Stimulated activated CD8-positive, alpha-beta memory T cell treated with anti-CD3 and anti-CD28 coated beads, Interleukin-2, amount 100 ng/mL, for 48 hours (primary cell): ENCODE measurements at places on chromosomes 5 and 9.

- no peak for DNase-seq
These were observed 17.3 kb upstream of the TGFBI start for GRCh38 chr5:136011414-136012001.

DNA sequence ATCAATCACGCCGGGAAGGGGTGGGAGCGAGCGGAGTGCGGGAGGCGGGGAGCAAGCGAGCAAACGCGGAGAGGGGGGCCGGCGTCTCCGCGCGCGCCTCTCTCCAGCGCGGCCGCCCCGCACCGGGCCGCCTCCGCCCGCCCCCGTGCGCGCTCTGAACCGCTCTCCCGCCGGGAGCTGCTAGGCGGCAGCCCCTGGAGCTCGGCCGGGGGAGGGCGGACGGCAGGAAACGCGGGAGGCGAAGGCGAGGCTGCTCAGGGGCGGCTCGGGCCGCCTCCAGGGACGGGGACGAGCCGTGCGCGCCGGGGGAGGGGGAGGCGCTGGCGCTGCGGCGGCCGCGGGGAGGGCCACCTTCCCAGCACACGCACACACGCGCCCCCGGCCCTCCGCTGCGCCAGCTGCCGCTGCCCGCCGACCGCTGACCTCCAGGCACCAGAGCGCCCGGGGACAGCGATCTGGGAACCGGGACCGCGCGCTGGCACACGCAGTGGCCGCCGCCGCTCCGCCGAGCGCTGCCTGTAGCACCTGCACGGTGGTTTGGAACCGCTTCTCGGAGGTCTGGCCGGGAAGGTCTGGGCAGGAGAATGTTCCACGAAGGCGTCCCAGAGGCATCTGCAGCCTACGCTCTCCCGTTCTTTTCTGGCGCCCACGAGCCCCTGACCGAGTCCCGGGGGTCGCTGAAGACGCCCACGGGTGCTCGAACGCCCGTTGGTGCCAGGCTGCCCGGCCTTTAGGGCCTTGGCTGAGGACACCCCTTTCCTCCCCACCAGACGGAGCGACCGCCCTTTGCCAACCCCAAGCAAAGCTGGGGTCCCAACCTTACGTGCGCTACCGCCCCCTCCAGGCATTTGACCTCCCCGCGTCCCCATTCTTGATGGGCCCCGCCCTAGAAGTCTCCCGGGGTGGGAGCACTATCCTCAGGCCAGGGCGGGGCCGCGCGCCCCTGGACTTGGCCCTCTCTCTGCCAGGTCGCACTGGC lies at the start of gene GABBR2:
Gene GABBR2 (minus strand): TSS at position 3 of the 979 bp plus-strand sequence. CDS start 198 bp downstream, outside the sequence.
- no peak for DNase-seq

DNA sequence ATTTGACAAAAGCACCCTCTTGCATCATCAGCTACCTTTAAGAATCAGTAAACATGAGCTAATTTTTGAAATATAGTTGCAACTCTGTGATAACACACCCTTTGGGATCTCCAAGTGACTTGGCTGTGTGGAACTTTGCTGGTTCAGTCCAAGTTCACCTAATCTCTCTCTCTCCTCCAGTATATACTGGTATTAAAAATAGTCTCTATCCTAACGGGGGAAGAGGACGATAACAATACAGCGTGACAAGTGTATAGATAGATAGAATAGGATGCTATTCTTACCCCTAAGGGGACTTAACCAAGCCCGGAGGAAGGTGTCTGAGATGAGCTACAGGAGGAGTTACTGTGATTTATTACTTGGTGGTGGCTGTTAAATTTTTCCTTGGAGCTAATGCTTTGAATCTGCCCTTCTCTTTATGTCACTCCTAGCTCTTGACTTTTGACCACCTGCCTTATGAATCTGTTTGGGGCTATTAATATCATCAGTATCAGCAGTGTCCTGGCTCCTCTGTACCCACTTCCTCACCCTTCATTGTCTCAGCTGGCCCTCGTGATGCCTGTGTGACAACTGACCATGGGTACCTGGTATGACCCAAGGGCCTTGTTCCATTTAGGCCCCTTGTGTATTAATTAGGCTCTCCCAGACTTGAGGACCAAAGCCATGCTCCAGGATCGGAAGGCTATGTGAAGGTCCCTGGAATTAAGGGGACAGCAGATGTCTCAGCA lies 223.9 kb downstream of the SREK1 start:
- no peak for DNase-seq

GRCh38 chr5:147956064-147956841 lies 49.9 kb upstream of the C5orf46 start:
- no peak for DNase-seq

DNA sequence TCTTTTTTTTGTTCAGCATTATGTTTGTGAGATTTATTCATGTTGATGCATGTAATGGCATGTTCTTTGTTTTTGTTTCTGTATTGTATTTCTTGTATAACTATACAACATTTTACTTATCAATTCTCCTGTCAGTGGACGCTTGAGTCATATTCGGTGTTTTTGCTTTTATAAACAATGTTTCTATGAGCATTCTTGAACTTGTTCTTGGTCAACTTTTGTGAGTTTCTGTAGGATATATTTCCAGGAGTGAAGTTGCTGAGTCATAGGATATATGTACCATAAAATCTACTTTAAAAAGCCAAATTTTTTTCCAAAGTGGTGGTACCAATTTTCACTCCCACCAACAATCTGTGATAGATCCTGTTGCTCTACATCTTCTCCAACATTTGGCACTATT lies 104.8 kb downstream of the VCAN start:
- no peak for DNase-seq

- no peak for DNase-seq
These were observed 3.7 kb upstream of the TTLL11 start for GRCh38 chr9:122096620-122097415.

- DNase-seq: no peak
These were observed 14.4 kb upstream of the PLEKHG4B start for GRCh38 chr5:77546-77945.

DNA sequence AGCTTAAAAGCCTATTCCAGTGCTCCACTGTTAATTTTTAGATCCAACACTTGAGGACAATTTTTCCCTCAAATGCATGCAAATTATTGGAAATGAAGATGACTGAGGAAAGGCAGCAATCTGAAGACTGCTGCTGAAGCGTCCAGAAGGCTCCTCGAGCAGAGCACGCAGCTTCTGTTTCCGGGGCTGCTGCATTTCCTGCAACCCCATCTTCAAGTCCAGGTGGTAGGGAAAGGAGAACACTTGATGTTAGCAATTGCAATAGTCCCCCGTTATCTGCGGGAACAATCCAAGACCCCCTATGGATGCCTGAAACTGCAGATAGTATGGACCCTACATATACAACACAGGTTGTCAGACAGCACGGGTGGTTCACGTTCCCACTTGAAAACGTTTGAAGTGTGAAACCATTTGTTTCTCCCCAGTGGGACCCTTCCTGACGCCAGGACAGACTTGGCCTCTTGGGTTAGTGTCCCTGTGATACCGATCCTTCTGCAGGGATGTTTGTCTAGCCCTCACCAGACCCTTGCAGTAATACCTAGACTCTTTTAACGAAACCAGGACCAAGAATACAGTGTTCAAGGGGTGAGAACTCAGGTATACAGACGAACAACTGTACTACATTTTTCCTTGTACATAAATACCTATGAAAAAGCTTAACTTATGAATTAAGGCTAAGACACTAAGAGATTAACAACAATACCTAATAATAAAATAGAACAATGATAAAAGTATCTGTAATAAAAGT lies 152.3 kb downstream of the HSD17B3 start:
- no peak for DNase-seq

GRCh38 chr5:134149571-134150303 lies 27.0 kb downstream of the SKP1 start:
- DNase-seq: no peak

DNA sequence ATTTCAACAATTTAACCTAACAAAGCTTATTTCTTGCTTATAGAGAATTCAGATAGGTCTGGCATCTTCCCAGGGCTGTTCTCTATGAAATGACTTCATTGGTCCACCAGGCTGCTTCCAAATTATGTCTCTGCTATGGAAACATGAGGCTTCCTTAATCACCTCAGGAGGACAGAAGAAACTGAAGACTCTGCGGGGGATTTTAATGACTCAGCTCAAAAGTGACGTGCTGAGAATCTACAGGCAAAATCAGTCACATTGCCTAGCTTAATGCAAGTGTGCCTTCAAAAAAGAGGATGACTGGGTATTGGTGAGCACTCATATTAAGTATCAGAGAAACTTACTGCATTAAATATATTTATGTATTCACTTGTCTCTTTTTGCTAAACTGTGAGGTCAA lies 315.5 kb upstream of the RGMB start:
- no peak for DNase-seq

DNA sequence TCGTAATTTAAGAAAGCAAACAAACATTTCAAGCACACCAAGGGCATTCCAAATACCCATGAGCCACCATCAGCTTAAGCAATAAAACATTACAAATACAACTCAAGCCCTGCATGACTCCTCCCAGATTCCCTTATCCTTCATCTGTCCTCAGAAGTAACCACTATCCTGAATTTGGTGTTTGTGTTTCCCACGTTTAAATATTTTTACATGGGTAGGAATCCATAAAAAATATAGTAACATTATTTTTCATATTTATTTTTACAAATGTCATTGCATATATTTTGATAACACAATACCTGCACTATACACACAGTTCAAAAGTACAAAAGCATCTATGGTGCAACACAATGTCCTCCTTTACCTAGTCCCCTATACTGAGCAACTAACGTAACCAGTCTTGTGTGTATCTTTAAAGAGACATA lies 6.4 kb downstream of the PRKAA1 start:
- DNase-seq: no peak

DNA sequence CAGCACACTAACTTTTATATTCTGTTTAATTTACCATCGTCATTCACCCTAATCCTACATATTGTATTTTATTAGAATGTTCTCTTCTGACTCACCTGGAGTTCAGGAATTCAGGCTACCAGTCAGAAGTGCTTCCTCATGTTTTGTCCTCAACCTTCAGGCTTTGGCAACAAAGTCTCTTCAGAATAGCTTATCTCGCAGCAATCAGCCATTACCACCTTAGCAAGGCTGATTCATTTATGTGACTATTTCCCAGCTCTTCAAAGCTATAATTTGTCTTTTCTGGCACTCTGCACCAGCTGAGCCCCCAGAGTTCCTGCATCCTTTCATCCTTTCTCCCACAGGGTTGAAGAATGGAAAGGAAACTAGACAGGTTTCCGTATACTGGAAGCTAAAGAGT lies 365.5 kb upstream of the CDH18 start:
- DNase-seq: no peak

DNA sequence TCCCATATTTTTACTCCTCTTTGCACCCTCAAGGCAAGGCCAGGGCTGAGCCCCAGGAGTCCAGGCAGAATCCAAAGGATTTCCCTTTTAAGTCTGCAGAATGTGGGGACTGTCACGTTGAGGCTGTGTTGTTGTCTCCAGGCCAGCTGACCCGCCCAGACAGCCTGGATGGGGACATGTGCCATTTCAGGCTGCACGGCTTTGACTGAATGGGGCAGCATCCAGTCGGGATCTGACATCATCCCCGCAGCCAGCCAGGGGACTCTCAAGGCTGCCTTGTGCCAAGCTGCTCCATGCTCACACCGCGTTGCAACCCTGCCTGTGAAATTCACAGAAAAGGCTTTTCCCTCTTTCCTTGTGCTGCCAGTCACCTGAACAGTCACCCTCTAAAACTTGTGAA lies 2.2 kb upstream of the ZNF366 start:
- no peak for DNase-seq

- DNase-seq: no peak
These were observed 68.8 kb downstream of the NTRK2 start for GRCh38 chr9:84738353-84738752.

GRCh38 chr5:60535198-60535597 lies 164.8 kb downstream of the DEPDC1B start:
- no peak for DNase-seq

GRCh38 chr9:29685531-29685930 lies 2112.2 kb upstream of the C9orf72 start:
- no peak for DNase-seq

- DNase-seq: no peak
These were observed 74.7 kb downstream of the PPARGC1B start for GRCh38 chr5:149804478-149805450.

- DNase-seq: no peak
These were observed 36.4 kb downstream of the ZCCHC9 start for GRCh38 chr5:81337803-81338202.

DNA sequence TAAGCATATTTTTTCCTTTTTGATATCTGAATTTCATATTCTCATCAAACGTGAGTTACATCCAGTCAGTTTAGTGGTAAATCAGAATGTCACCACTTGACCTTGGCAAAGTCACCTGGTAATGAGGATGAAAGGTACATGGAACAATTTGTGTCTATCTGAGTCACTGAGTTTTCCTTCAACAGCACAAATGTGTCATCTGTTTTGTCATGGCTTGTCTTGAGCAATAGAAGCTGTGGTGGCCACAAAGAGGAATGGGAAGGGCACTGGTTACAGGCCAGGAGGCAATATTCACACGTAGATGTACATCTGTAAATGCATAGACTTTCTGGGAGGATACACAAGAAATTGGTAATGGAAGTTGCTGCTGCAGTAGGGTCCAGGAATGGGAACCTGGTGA lies 8.4 kb upstream of the ZNF474 start:
- DNase-seq: no peak

DNA sequence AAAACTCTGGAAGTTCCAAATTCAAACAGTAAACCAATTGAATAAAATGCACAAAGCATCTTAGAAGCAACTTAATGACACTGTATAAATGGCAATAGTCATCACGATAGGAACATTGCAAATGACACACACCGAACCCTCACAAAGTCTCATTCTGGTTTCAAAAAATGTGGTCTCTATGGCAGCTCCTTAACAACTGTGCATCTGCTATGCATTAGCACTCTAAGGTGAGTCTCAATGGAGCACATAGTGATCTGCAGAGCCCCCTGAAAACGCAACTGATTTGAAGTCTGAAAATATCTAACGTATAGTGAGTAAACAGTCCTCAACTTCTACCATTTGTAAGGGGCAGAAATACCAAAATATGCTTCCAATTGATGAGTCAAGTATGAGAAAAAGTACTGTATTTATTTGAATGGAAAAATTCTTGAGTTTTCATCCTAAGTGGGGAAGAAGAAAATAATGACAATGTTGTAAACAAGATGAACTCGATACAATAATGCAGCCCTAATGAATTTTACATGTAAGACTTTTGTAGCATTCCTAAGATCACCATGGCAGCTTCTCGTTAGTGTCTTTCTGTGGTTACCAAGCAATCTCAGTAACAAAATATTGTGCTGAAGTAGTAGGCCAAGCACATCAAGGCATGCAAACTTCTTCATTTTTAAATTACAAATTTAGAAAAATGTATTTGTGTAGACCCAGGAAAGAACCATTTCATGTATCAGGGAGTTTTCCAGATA lies 517.5 kb upstream of the FAM174A start:
- no peak for DNase-seq

GRCh38 chr5:134975078-134975715 lies 7.5 kb downstream of the CATSPER3 start:
- DNase-seq: no peak

- DNase-seq: no peak
These were observed 18.5 kb upstream of the RGS7BP start for GRCh38 chr5:64487283-64487682.

GRCh38 chr9:14650596-14650995 lies 42.6 kb downstream of the ZDHHC21 start:
- no peak for DNase-seq

GRCh38 chr5:157596487-157596886 lies 20.9 kb upstream of the ADAM19 start:
- DNase-seq: no peak
